Lower leg skin (tissue), 4 donors: ENCODE measurements at places on chromosomes 5 and 9.

DNA sequence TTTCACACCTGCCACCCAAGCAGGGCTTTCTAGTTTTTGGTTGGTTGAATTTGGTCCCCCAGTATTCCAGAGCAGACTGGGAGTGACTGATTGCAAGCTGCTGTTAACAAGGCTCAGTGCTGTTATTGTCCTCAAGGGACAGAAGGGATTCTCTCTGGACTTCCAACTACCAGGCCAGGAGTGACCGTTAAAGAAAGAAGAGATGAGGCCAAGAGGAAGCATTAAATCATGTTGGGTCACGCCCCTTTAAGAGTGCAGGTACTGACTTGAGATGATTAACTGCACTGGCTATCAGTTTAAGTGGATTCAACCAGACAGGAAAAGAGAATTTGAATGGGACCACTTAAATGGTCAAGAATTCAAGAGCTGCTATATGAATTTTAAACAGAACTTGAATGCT is 220.8 kb upstream of the PCSK5 start:
- DNase-seq: no peak

DNA sequence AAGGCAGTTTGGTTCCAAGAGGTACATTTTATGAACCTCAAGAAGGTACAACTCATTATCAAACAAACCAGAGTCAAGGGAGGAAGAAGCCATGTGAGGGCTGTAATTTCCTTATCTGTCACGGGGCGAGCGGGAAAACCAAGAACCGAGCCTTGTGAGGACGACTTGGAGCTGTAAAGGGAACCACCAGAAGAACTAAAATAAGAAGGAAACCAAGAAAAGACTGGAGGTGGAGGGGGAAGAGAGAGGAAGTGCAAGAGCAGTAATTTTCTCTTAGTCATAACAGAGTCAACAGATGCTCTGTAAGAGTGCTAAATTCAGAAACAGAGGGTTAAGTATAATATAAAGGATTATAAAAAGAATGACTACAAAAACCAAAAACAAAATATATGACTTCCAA is 127.1 kb downstream of the DIRAS2 start:
- no peak for DNase-seq

- DNase-seq: no peak
These were observed 234.4 kb upstream of the GRAMD2B start for GRCh38 chr5:126188804-126189203.

GRCh38 chr9:94645901-94646300 is 6.6 kb upstream of the FBP1 start:
- no peak for DNase-seq

DNA sequence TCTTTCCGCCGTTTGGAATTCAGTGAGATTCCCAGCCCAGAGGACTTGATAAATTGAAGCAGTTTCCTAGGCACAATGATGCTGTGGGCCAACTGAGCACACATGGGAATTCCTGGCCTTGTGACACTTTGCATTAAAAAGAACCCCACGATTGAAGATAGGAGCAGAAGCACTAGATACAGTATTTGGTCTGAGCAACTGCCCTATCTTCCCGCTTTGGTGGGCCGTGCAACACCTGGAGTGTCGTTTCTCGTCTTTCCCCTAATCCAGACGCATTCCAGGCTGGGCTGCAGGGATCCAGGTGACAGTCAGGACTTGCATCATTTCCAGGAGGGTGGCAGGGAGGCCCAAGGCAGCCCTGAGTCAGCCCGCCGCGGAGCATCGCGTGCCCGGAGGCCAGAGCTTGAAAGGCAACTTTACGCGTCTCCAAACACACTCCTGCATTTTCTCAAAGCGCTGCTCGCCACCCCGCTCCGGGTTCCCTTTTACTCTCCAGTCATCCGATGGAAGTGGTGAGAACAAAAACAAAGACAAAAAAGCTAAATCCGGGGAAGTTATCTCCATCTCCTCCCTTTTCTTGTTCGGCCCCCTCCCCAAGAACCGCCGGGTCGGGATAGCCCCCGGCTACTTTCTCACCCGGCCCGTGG is 753 bp upstream of the STC2 start:
- DNase-seq: peak; percentile 79

- DNase-seq: no peak
These were observed 63.9 kb downstream of the UNC13B start for GRCh38 chr9:35225677-35226076.

DNA sequence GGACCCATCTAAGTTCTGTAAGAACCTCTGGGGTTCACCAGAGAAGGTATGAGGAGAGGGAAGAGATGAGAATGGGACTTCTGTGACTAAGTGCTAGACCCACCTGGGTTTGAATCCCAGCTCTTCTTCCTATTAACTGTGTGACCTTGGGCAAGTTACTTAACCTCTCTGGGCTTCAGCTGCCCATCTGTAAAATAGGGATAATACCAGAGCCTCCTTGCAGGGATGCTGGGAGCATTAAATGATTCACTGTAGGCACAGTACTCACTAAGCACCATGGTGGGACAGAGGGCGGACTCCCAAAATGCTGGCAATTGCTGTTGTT is 53.6 kb downstream of the WHRN start:
- DNase-seq: no peak

- no peak for DNase-seq
These were observed 59.6 kb upstream of the PHYKPL start for GRCh38 chr5:178291969-178292825.

DNA sequence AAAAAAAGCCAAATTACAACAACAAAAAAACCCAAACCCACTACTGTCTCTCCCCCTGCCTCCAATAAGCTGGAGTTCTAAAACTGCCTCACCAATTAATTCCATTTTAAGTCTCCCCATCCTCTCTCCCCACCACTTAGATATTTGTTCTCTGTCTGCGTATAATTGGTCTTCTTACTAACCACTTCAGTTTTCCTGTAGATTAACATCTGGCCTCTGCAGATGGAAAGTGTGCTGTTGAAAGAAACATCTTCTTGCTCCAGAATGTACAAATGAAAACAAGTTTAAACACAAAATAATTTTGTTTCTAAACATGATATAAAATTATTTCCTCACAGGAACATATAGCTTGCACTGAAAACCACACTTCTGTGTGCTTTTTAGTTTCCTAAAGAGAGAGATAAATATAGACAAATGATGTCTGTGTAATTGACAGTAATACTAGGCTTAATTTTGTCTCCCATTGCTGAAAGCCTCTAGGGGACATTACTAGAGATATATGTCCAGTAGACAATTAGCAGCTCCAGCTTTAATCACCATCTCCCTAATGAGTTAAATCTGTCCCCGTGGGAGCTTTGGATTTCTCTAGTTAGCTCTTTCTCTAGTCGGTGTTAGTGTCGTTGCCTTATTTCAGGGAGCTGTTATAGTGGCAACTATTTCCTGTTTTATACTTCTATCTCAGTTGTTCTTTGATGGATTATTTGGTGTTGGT is 164.0 kb downstream of the ARHGAP26 start:
- DNase-seq: no peak

DNA sequence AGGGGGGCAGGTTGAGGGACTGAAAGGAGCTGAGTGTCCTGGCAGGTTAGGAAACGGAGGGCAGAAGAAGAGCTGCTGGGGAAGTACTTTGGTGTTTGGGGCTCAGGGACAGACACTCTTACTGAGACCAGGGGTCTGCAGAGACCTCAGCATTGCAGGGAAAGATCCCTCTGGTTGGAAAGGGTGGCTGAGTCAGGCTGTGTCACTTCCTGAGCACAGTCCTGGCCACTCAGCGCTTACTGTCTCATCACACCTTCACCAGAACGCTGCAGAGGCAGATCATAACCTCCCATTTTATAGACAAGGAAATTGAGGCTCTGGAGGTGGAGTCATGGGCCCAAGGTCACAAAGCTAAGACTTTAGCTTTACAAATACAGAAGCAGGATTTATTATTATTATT is 54.3 kb downstream of the LMX1B start:
- DNase-seq: no peak

GRCh38 chr9:84340535-84340934 is at the start of gene SLC28A3:
SLC28A3 (minus strand) TSS chr9:84340758; CDS start chr9:84340633, 125 bp downstream.
- peak; percentile 18 for DNase-seq

DNA sequence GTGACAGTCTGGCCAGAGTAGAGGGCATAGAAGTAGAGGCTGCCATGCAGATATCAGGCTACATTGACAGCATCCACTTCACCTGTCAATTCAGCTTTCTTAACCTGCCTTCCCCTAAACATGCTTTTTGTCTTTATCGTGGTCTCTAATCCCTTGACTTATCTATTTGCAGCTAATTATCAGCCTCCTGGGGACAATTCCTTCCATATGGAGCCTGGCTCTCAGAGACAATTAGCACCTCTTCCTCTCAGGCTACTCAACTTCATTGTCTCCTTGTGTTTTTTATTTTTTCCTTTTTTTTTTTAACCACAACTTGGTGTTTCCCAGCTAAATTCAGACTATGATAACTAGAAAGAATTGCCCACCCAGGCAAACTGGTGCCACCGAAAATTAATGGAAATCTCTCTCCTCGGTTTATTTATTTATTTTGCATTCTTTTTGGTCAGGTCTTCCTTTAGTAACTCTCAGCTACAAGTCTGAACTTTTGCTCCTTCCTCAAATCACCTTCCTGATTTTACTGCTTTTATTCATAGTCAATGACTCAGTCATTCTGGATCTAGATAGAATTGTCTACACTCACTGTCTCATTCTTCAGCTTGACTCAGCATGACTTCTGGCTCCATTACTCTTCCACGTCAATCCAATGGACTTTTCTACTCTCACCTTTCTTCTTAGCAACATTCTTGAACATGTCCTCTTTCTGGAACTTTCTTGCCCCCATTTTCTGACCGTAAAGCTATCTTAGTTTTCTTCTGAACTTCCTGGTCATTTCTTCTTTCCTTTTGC is 63.0 kb upstream of the BASP1 start:
- DNase-seq: no peak

- no peak for DNase-seq
These were observed 38.2 kb upstream of the TEX48 start for GRCh38 chr9:114720086-114720676.

DNA sequence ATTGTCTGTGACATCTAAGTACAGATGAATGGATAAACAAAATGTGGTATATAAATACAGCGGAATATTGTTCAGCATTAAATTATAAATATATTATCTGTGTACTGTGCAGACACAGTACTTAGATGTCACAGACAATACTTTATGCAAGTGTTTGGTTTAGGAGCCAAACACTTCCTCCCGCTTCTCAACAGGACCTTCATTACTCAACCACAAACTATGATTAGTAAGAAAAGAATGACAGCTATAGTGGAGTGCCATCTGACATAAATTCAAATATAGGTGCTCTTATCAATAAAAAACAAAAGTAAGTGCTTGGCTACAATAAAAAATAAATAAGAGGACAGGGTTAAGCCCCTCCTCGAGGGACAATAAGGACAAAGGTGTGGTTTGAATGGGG is 38.9 kb upstream of the STX17 start:
- DNase-seq: no peak

DNA sequence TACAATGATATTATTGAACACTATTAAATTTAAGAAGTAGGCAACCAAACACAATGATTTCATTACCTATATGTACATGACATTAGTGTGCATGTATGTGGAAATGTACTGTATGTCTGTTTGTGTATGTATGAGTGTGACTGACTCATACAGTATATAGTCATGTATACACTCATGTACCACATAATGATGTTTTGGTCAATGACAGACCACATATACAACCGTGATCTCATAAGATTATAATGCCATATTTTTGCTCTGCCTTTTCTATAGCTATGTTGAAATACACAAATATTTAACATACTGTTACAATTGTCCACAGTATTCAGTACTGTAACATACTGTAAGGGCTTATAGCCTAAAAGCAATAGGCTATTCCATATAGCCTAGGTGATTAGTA is 19.7 kb downstream of the SVEP1 start:
- no peak for DNase-seq

DNA sequence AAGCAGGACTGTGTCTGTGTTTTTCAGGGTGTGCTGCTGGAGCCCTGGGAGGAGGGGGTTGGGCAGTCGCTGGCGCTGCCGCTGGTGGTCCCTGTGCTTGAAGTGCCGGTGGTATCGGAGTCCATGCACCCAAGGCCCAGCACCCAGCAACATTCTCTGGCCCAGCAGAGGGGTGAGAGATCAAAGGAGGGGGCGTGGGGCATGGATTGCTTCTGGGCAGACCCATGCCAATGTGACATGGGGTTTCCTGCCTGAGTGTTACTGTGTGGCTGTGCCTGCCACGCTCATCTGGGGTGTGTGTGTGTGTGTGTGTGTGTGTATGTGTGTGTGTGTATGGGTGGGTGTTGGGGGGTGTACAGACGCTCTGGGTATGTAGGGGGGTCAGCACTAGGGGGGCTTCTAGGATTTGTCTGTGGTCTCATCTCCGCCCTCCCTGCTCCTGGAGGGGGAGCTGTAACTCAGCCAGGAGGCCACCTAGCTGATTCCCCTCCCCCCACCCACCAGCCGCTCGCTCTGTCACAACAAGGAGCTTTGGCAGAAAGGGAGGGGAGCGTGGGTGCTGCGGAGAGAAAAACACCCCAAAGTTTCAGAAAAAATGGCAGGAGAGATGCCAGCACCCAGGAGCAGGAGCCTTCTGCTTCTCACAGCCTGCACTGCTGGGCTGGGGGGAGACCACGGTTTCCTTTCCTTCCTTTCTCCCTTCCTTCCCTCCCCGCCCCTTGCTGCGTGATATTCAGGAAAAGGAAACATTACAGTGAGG is 35.9 kb upstream of the HSPA9 start:
- peak; percentile 16 for DNase-seq

GRCh38 chr9:129040113-129040643 is 3.8 kb downstream of the MIGA2 start:
- no peak for DNase-seq

DNA sequence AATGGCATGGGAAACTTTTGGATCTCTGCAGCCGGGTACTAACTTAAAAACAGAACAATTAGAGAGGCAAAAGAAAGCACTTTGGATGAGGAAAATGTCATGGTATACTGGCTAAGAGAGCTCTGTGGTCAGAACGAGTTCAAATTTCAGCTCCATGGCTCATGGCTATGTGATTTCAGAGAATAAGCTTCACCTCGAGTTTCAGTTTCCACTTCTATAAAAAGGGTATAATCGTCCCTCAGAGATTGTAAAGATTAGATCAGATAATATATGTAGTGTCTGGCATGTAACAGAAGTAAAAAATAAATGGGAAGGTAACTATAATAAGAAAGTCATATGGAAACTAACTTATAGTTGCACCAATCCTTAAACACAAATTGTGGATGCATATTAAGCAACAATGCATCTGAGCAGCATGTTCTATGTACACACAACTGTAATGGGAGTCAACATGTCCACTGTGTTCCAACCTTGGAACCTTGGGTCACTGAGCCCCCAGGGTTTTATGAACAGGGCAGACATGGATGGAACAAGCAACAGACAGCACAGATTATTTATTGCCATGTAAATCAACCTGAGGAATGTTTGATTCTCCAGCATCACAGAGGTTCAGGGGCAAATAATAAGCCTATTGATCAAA is 145.4 kb downstream of the MAPKAP1 start:
- no peak for DNase-seq

GRCh38 chr5:39671561-39671961 is 246.8 kb upstream of the DAB2 start:
- no peak for DNase-seq
